ENCODE measurements at places on chromosomes 16 and 17.

GRCh38 chr16:50519602-50520001 lies 28.6 kb upstream of the NKD1 start:
- DNase-seq, result no peak

DNA sequence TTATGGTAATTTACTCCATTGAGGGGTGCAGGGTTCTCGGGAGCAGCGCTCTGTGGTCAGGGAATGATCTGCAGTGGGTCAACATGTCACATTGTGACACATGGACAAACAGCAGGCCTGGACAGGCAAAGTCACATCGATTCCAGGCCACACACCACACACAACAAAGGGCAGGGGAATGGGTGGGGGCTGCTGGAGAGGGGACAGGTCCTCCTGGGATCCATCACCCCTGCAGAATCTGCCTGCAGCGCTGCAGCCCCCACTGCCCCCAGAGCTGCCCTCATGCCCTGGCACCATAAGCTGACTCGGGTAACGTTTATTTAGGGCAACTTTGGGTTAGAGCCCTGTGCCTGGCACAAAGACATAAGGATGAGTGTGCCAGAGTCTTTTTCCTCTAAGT lies 9.1 kb downstream of the PEMT start:
- DNase-seq, result no peak

GRCh38 chr17:79176792-79177601 lies 102.4 kb downstream of the ENGASE start:
- no peak for DNase-seq

GRCh38 chr17:11852912-11853311 lies 144.4 kb downstream of the ZNF18 start:
- DNase-seq, result no peak

DNA sequence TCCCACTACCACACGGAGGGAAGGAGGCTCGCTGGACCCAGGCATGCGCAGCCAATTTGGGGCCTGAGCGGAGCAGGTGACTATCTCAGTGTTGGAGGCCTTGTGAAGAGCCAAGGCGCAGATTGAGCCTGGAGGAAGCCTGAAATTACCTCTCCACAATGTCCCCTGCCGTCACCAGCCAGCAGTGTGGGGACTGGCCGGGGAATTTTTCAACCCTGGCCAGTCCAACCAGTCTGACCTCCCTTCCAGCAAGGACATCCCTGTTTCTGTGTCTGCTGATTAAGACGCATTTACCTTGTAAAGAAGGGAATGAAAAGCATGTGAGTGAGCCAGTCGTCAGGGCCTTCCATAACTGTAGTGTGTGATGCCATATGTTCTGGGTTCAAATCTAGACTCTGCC lies 198.1 kb upstream of the IRX3 start:
- DNase-seq, result no peak

DNA sequence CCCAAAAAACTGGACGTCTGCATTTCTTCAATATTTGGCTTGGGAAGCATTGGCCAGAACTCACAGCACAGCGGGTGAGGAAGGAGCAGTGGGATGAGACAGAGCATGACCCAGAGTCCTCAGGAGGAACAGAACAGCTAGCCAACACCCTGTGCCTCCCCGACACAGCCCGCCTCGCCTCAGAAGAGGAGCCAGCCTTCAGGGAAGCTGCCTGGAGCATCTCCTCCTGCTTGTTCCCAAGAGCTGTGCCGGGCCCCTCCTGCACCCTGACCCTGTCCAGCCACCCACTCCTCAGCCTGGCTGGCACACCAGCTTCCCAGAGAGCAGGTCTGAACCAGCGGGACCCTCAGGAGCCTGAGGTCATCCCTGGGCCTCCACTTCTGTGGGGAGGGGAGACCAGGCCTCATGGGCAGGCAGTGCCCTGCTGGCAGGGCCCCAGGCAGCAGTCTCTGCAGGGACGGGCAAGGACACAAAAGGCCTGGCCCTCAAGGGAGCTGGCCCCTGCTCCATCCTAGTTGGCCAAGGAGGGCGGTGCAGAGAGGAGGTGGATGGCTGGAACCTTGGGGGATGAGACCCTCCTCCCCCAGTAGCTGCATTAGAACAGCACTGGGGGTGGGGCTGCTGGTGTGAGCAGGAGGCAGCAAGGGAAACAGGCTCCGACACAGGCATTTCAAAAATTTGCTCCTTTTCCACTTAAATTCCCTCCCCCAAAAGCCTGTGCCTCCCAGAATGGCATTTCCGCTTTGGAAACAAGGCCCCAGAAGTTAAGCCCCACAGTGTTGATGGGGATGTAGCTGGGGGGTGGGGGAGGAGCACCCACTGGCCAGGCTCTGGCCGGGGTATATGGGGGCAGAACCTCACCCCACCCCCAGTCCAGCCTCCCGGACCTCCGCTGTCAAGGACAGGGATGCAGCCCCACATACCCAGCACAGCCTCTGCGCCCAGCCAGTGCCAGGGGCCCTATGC lies 1.8 kb upstream of the BCAR1 start:
- DNase-seq, result no peak

DNA sequence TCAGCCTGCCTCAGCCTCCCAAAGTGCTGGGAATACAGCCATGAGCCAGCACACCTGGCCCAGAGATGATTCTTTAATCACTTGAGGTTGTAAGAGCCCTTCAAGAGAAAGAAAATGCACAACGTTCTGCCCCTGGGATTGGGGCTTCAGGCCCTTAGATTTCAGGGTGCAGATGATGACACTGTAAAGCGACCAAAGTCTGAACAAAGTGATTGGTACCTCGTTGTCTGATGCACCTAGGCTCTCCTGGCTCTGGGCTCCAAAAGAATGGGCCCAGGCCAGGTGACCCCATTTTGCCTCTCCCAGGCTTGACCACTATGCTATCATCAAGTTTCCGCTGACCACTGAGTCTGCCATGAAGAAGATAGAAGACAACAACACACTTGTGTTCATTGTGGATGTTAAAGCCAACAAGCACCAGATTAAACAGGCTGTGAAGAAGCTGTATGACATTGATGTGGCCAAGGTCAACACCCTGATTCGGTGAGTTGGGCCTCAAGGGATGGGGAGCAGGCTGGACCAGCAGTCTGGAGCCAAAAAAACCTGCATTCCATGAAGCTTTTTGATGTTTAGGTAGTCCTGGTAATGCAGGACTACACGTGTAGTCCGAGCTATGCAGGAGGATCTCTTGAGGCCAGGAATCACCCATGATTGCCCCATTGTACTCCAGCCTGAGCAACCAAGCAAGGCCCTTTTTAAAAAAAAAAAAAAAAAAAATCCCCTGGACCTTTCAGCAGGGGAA lies 2.8 kb downstream of the RPL23A start:
- DNase-seq, result no peak

DNA sequence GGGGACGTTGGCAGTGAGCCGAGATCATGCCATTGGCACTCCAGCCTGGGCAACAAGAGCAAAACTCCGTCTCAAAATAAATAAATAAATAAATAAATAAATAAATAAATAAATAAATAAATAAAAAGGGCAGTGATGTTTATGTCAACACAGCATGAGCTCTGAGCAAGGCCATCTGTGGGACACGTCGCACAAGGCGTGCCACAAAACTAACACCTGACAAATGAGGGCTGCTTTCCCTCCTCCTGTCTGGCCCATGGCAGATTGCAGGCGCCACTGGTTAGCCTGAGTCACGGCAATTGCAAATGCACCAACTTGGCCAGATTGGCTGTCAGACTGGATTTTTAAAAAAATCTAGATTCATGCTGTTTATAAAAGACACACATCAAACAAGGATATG lies 25.9 kb upstream of the SPNS3 start:
- no peak for DNase-seq

Measured in stimulated activated CD4-positive, alpha-beta T cell treated with anti-CD3 and anti-CD28 coated beads, TNF-alpha, amount 100 ng/mL, for 1 hour (primary cell).